ENCODE measurements at places on chromosomes 3 and 15.

DNA sequence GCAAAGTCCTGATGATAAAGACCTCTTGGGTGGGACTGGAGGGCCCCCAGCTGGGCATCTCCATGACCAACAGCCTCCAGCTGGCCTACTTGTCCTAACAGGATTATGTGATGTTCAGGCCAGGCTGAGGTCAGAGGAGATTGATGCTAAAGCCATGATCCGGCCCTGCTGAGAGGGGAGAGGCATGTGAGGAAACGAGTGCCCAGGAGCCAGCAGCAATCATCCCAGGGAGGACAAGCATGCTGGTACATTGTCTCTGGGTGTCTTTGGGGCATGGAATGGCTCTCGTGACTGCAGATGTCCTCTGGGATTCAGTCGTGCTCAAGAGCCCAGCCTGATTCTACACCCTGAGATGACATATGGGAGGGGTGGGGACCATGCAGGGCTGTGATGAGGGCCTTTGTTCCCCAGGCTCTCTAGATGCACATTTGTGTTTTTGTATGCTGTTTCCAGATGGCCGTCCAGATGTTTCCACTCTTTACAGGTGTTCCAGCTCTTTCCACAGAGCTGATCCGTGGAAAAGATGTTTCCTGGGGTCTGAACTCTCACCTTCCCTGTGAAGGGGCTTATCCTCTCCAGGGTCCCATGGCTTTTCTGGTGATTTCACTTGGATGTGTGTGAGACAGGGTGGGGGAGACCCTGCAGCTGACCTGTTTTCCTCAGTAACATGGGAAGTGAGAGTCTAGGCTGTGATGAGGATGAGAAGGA lies 20.2 kb downstream of the SLC24A1 start:
- no peak for DNase-seq

- DNase-seq: no peak
Measured at GRCh38 chr3:72523429-72524151, 324.7 kb downstream of the SHQ1 start.

DNA sequence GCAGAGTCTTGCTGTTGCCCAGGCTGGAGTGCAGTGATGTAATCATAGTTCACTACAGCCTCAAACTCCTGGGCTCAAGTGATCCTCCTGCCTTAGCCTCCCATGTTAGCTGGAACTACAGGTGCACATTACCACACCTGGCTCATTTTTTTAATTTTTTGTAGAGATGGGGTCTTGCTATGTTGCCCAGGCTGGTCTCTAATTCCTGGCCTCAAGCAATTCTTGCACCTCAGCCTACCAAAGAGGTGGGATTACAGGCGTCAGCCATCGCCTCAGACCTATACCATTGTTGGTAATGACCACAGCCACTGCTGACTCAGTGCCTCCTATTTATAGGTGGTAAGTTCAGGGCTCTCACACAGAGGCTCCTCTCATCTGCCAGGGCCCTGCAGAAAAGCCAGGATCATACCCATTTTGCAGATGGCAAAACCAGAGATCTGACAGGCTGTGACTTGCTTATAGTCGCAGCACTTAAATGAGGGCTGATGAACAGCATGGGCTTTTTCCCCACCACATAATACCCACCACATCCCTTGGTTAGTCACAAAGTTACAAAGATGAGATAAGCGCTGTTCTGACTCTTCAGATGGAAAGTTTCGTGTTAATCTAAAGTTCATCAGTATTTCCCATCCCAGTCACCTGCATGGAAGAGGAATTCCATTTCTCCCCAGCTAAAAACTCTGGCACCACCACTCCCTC lies 21.8 kb upstream of the SPATA12 start:
- no peak for DNase-seq

DNA sequence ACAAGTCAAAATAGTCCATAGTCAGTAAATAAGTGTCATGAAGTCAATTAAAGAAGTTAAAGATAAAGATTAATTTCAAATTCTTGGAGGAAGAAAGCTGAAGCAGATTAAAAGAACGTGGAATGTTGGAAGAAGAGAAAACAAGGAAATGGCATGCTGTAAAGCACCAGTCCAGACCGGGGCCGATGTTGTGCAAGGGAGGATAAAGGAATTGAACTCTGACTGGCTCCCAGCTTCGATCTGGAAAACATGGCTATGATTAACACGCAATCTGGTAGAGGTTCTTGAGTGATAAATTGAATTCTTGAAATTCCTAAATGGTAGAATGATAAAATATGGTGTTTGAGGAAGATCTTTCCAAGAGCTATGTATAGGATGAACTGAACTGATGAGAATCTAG lies 194.4 kb downstream of the MEIS2 start:
- no peak for DNase-seq
